ENCODE measurements at places on chromosomes 2 and 18.

DNA sequence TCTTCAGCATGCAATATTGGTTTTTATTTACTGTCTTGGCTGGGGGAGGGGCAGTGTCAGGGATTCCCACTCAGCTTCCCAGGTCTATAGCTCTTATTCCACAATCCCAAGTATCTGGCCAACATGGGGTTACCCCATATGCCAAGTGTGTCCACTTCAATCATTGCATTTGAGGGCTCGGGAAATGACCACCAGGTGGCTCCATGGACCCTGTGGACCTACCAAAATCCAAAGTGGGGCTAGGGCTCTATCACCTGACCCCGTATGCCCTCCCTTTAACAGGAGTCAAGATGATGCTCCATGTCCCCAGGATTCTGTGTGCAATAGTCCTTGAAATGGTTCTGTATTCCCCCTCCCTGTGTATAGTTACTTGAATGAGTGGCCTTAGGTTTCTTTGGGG is 12.1 kb upstream of the TRAF3IP1 start:
- no peak for DNase-seq
- H3K27ac ChIP-seq: no peak overlapping the region
- no peak overlapping the region for H3K4me3 ChIP-seq
- no peaks in the 10 kb centered on the region for H3K36me3 ChIP-seq

GRCh38 chr2:183533021-183533420 is 408.8 kb downstream of the NUP35 start:
- no peak overlapping the region for H3K27ac ChIP-seq
- no peak for DNase-seq
- no peaks in the 10 kb centered on the region for H3K36me3 ChIP-seq
- no peaks in the 10 kb centered on the region for H3K27me3 ChIP-seq

GRCh38 chr2:21657445-21657844 is 533.7 kb downstream of the TDRD15 start:
- no peaks in the 10 kb centered on the region for H3K27me3 ChIP-seq
- no peak for DNase-seq
- no peaks in the 10 kb centered on the region for H3K4me1 ChIP-seq

GRCh38 chr2:226730481-226730880 is 69.1 kb downstream of the IRS1 start:
- no peak for DNase-seq
- no peak overlapping the region for H3K4me3 ChIP-seq
- H3K36me3 ChIP-seq: 0 out of 2 replicates have a peak, but pooled peaks cover 2% of the 10 kb centered on the region
- H3K27me3 ChIP-seq: no peaks in the 10 kb centered on the region
- no peaks in the 10 kb centered on the region for H3K4me1 ChIP-seq

- no peak for DNase-seq
- no peaks in the 10 kb centered on the region for H3K36me3 ChIP-seq
- H3K4me3 ChIP-seq: no peak overlapping the region
- no peak overlapping the region for H3K27ac ChIP-seq
Measured at GRCh38 chr2:231308631-231309428, 86.7 kb upstream of the B3GNT7 start.

- no peaks in the 10 kb centered on the region for H3K36me3 ChIP-seq
- H3K4me3 ChIP-seq: no peak overlapping the region
- no peak overlapping the region for H3K27ac ChIP-seq
- H3K27me3 ChIP-seq: no peaks in the 10 kb centered on the region
Measured at GRCh38 chr18:25735459-25735858, 355.0 kb downstream of the SS18 start.

All from Panc1 (cell line).